ENCODE measurements at places on chromosomes 4 and X.

DNA sequence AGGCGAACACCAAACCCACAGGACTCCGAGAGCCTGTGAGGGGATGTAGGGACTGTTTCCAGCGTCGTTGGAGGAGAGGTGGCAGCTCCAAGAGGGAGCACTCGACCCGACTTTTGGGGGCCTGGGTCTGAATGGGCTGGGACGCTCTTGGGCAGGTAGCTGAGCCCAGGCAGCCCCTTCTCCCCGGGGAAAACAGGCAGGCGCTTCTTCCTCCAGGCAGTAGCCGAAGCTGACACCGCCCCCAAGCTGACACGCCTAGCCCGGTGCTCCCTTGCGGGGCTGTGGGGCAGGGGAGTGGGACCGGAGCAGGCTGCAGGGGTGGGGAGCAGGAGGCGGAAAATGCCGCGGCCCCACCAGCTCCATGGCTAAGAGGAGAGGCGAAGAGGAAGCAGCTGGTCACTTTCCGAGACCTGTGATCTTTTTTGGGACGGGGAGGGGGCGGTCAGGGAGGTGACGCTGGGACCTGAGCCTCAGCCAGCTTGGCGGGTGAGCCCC lies 4.2 kb downstream of the NKX1-1 start:
- no peak for DNase-seq

DNA sequence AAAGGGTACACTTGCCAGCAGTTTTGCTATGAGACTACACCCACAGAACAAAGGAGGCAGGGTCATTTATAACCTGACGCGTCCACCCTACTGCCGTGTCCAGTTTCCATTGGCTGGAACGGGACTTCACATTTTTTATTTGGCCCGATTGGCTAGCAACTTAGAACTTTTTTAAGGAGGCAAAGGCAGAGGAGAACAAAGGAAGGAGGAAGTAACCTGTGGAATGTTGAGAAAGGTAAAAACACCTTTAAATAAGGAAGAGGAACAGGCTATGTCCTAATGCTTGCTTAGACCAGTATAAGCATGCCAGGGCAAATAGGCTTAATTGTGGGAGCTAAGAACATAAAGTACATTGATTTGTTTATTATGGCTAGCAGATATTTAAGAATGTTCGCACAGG lies 18.7 kb downstream of the KDM6A start:
- DNase-seq: no peak

DNA sequence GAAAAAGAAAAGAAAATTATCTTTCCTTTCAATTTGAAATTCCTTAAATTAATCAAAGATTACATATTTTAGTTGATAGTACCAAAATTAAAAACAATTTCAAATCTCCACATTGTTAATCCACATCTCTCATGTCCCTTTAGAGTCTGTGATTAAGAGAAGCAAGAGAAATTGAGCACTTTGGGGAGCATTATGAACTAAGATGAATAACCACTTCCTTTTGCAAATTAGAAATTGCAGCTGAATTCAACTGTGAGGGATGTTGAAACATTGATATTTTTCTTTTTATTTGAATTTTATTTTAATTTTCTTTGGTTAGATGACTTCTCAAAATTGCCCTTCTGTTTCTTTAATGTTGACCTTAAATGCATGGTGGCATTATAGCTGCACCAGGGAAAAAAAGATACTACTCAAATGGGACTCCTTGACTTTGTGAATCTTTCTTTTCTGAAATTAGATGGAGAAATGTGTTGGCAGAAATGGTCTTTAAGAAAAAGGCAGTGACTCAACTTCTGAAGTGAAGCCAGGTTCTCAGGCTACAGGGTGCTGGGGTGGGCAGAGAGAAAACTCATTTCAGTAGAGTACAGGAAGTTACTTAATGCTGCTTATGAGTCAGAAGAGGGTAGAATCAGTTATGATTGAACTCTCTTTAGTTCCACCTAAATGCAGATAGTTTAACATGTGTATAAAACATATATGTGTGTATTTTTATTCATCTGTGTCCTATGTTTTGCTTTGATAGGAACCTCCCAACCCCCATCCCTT lies 92.0 kb upstream of the TNIP3 start:
- DNase-seq: peak; percentile 92

GRCh38 chr4:67727124-67727850 lies 26.3 kb upstream of the UBA6 start:
- peak; percentile 63 for DNase-seq

DNA sequence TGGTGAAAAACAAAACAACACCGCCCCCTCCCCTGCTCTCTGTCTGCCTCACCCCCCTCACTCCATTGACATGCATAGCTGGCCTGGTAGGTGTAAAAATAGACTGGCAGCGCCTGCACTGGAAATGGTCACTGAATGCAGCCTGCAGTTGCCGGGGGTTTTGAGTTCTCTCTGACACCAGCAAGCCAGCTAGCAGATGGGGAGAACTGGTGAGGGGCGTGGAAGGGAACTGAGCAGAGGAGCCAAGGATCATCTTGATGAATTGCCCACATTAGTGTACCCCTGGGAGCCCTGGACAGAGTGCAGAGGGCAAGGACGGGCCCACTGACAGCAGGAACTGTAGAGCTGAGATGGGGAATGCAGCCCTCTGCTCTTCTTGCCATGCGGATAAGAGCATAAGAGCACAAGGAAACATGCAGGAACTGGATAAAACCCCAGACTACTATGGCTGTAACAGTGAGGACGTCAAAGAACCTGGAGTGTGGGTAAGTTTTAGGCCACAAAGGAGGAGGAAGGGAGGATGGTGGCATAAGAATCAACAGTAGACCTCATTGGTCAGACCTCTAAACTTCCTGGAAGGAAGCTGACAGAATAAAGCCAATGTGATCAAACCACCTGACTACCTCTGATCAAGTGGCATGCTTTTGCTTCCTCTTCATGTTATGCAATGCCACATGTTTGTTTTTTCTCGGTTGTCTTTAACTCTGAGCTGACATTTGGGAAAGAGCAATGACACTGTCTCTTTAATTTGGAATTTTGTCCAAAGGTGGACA lies 96.3 kb downstream of the ANK2 start:
- DNase-seq: peak; percentile 40

GRCh38 chrX:153514259-153514658 lies 3.2 kb upstream of the ATP2B3 start:
- DNase-seq: no peak

- no peak for DNase-seq
Measured at GRCh38 chrX:18640686-18641085, 31.2 kb downstream of the RS1 start.

- DNase-seq: peak; percentile 6
Measured at GRCh38 chr4:187668526-187669082, 327.0 kb upstream of the ZFP42 start.

GRCh38 chr4:67131224-67131623 lies 414.1 kb downstream of the CENPC start:
- peak; percentile 29 for DNase-seq

DNA sequence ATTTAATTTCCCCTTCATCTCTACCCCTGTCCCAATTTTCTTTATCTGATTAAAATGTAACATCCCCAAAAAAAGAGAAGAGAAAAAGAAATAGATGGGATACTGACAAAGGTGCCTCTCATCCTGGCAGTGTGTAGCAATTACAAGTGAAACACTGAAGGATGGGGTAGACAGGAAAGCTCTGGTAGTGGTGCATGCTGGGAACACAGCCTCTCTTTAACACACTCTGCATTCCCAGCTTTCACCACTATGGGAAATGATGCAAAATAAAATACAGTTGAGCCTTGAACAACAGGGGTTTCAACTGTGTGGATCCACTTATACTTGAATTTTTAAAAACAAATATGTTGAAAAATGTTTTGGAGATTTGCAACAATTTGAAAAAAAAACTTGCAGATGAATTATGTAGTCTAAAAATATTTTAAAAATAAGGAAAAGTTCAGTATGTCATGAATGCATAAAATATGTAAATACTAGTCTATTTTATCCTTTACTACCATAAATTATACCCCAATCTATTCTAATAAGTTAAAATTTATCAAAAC lies 239.2 kb upstream of the DDX53 start:
- DNase-seq: no peak

DNA sequence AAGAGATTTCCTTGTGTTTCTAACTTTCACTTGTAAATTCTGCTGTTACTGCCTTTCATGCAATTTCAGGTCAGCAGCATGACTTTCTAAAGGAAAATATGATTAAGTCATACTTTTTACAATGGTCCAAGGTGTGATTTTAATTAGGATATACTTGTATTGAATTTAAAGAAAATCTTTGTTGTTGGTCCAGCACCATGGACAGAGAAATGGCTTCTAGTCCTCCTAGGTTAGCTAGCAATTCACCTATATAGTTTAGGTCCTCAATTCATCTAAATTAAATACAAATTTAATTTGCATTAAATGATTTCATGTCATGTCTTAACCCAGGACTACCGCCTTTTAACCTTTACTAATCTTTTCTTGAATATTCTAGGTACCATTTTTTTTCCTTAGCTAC lies 304.9 kb upstream of the RPS6KA3 start:
- peak; percentile 24 for DNase-seq

GRCh38 chr4:78629991-78630541 lies 78.5 kb downstream of the ANXA3 start:
- DNase-seq: no peak

DNA sequence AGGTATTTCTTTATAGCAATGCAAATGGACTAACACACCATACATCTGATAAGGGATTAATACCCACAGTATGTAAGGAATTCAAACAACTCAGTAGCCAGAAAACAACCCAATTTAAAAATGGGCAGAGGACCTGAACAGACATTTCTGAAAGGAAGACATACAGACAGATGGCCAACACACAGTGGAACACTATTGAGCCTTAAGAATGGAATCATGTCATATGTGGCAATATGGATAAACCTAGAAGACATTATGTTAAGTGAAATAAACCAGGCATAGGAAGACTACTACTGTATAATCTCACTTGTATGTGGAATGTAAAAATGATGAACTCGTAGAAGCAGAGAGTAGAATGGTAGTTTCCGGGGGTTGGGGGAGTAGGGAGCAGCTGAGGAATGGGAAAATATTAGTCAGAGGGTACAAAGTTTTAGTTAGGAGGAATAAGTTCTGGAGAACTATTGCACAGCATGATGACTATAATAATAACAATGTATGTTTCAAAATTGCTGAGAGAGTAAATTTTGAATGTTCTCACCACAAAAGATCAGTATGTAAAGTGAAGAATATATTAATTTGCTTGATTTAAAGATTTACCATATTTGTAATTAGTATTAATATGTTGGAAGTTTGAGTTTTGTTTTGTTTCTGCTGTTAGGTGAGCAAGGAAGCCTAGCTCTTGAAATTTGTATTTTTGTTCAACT lies 25.2 kb downstream of the WDR44 start:
- DNase-seq: no peak

- DNase-seq: no peak
Measured at GRCh38 chr4:149187726-149188125, 627.9 kb downstream of the IQCM start.

GRCh38 chr4:163590103-163590502 lies 95.6 kb downstream of the TMA16 start:
- no peak for DNase-seq

DNA sequence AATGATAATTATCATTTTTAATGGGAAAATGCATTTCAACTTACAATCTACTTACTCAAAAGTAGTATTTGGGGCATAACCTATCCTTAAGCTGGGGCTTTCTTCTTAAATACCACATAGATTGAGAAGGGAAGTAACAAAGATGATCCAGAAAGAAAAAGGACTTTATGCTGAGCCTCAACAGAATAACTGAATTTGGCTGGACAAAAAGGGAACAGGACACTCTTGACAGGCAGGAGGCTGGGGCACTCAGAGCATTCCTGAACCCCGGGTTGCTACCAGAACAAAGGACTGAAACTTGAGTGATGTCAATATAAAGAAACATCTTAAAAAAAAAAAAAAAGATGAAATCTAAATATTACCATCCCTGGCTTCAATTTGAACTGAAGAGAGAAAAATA lies 23.9 kb downstream of the RELL1 start:
- no peak for DNase-seq

GRCh38 chr4:149719806-149720205 lies 95.8 kb downstream of the IQCM start:
- no peak for DNase-seq

DNA sequence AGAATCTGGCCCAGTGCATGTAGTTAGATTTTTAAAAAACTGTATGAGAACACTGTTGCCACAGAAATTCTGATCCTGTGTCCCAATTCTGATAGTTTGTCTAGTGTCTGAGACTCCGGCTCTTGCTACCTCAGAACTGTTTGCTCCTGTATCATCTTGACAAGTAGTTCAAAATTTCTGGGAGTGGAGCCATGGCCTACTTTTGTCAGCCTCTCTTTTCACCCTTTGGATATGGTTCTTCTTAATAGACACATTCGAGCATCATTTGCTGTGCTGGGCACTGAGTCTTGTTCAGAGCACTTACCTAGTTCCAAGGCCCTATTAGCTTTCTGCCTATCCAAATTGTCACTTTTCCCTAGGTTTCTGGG lies 46.9 kb downstream of the ATP10D start:
- no peak for DNase-seq

DNA sequence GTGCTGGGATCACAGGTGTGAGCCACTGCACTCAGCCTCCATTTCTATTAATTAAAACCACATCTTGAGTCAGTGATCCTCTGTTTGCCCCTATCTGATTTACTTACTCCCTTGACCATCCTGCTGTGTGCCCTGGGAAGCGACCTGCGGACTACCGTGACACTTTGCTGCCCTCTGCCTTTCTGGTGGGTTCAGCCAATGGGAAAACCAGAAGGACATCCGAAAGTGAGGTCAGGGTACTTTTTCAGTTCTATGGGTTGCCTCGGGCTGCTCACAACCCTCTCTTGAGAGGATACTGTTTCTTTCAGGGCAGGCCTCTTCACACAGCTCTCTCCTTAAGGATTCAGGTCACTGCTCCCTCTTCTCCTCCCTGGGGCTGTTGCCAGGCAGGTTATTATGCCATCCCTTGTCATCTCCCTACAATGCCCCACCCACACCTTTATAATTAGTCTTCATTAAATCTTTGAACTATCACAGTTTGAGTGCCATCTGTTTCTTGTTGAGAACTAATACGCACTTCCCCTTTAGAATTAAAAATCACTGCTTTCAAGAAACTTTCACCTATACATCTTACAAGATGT lies 21.4 kb downstream of the PLAC8 start:
- no peak for DNase-seq

GRCh38 chr4:113586072-113586471 lies 175.5 kb downstream of the CAMK2D start:
- no peak for DNase-seq

DNA sequence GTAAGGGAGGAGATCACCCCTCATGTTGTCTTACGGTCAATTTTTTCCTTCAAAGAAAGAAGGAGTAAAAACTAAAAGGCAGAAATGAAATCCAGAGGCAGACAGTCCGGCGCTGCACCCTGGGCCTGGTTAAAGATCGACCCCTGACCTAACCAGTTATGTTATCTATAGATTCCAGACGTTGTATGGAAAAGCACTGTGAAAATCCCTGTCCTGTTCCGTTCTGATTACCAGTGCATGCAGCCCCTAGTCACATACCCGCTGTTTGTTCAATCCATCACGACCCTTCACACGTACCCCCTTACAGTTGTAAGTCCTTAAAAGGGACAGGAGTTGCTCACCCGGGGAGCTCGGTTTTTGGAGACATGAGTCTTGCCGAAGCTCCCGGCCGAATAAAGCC lies 105.6 kb upstream of the JADE1 start:
- DNase-seq: no peak

- no peak for DNase-seq
Measured at GRCh38 chr4:52711834-52712250, 39.4 kb downstream of the ERVMER34-1 start.
